ENCODE measurements at places on chromosomes 7 and 10.

DNA sequence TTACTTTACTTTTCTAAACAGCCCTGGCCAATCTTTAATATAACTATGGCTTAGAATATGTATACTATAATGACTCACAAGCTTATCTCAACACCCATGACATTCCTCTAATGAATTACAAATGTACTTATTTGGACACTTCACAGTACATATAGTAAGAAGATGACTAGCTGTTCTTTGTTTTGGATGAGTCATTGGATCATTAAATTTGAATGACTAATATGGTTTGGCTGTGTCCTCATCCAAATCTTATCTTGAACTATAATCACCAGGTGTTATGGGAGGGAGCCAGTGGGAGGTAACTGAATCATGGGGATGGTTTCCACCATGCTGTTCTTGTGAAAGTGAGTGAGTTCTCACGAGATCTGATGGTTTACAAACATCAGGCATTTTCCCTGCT, 807.5 kb upstream of the SORCS1 start:
- no peak for DNase-seq

GRCh38 chr7:158275711-158276413, 311.8 kb downstream of the PTPRN2 start:
- DNase-seq, result no peak

DNA sequence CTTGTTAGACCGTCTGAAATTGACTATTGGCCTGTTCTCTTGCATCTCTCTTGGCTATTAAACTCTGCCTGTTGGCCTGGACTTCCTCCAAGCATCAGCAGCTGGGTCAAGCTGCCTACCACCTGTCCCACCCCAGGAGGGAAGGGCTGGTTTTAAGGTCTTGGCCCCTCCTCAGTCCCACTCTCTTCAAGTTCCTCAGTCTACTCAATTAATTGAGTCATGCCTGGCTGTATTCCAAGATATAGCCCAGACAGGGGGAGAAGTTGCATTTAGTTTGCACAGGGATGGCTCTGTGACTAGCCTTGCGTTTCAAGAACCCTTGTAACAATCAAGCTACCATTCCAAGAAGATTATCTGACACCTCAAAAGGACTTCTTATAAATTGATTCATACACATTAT, 113.8 kb upstream of the GLI3 start:
- DNase-seq, result no peak

- DNase-seq, result no peak
Observed at GRCh38 chr7:42046483-42046882, 190.5 kb downstream of the GLI3 start.

DNA sequence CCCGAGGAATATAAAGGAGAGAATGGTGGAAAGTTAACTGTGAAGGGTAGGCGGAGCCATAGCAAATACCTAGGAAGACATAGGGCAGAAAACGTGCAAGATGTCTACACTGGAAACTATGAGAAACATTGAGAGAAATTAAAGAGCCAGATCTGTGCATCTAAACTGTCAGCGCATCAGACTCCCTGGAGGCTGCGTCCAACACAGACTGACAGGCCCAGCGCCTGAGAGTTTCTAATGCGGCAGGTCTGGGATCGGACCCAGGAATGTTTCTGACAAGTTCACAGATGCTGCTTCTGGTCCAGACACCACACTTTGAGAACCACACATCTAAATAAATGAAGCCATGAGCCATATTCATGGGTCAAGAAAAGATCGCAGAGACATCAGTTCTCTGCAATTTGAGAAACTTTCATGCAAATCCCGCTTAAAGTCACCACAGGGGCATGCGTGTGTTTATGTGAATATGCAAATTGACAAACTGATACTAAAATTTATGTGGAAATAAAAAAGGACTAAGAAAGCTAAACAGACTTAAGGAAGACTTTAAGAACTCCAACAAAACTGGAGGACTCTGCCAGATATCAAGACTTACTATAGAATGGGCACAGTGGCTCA, 38.8 kb downstream of the PROSER2 start:
- DNase-seq, result no peak

DNA sequence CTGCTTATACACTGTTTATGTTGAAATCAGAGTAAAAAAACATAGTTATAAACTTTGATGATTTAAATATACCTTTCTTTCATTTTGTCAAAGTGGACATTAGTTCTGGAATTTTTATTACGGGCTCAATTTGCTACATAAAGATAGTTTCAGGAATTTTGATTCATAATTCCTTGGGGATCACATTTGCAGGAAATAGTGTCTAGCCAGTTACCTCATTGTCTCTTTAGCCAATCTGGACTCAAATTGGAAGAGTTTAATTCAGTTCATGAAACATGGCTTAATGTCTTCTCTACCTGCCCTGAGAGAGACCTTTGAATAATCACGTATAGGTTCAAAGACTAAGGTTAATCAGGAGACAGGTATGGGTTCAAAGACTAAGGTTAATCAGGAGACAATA, 262.6 kb downstream of the HGF start:
- DNase-seq, result no peak

GRCh38 chr10:106592396-106592795, 572.1 kb downstream of the SORCS1 start:
- DNase-seq, result no peak

DNA sequence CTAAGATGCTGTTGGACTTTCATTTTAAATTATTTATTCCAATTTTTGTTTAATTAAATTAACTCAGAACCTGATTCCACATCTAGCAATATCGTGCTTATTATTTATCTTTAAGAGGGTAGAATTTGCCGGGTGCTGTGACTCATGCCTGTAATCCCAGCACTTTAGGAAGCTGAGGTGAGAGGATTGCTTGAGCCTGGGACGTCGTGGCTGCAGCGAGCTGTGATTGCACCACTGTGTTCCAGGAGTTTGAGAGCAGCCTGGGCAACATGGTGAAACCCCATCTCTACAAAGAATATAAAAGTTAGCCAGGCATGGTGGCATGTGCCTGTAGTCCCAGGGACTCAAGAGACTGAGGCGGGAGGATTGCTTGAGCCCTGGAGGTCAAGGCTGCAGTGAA, 47.8 kb downstream of the ZFAND4 start:
- peak; percentile 10 for DNase-seq

DNA sequence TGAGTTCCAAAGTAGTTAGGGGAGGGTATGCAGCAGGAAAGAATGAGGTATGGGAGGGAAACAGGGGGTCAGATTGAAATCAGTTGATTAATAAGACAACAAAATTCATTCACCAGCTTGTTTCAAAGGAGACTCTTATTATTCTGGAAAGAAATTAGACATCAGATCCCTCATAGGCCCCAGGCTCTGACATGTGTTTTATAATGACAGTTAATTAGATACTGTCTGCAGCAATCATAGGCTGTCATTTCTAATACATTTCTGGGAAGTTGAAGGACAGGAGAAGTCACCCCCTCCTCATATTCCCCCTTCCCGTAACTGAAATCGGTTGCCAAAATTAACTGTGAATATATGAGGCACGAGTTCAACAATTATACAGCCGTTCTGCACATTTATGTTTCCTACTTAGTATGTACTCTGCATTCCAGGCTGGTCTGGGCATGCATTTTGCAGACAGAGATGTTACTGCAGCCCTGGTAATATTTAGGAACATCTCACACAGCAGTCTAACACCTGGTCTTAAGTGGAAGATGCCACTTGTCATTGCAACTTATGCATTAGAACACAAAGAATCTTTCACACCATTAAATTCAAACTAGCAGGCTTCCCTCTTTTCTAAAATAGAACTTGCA, 355.2 kb upstream of the LRGUK start:
- DNase-seq, result no peak

- peak; percentile 36 for DNase-seq
Observed at GRCh38 chr10:121644501-121644900, 46.3 kb upstream of the FGFR2 start.

DNA sequence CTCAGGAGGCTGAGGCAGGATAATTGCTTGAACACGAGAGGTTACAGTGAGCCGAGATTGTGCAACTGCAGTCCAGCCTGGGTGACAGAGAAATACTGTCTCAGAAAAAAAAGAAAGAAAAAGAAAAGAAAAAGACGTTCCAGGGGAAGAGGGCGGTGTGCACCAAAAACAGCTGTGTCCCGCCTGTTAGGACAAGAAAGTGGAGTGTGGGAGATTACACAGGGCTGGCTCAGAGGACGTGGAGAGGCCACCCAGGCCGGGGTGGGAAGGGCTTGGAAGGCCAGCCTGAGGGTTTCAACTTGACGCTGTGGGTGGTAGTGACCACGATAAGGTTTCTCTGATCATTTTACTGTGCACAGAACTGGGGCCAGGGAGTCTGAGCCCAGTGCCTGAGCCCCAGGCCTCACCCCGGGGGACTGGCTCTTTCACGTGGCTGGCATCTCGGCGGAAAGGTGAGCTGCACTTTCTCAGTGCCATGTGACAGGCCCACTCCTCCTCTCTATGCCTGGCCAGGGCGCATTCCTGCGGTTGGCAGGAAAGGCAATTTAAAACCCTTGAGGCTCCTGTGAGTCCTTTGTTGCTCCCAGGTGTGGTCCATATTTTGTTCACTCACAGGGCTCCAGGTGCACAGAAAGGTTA, 13.9 kb downstream of the RHBDD2 start:
- DNase-seq, result no peak

DNA sequence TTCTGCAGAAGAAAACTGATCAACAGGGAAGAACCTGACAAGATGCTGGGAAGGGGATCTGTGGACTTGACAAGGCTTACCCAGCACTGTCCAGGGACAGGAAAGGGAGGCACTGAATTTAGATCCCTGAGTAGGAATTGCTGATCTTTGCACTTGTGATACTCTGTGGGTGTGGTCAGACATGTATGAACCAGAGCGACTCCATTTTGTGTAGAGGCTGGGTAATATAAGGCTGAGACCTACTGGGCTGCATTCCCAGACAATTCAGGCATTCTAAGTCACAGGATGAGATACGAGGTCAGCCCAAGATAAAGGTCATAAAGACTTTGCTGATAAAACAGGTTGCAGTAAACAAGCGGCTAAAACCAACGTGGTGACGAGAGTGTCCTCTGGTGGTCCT, 60.7 kb downstream of the CCDC3 start:
- no peak for DNase-seq

GRCh38 chr7:131786204-131786603, 229.8 kb upstream of the PODXL start:
- DNase-seq, result no peak

DNA sequence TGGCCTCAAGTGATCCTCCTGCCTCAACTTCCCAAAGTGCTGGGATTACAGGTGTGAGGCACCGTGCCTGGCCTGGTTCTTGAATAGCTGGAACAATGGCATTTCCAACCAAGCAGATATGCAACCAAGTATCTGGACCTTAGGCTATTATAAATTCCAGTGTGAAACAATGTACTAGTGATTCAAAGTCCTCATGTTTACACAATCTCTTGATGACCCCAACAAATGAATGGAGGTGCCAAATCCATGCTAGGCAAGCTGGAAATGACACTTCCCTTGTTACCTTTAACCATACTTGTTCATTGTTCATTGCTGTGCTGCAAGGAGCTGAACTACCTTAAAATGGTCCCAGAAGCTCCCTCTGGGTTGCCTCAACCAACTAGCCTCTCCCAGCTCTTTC, 282.2 kb upstream of the KLF14 start:
- DNase-seq, result no peak

GRCh38 chr7:2577914-2578680, 19.3 kb downstream of the IQCE start:
- no peak for DNase-seq

DNA sequence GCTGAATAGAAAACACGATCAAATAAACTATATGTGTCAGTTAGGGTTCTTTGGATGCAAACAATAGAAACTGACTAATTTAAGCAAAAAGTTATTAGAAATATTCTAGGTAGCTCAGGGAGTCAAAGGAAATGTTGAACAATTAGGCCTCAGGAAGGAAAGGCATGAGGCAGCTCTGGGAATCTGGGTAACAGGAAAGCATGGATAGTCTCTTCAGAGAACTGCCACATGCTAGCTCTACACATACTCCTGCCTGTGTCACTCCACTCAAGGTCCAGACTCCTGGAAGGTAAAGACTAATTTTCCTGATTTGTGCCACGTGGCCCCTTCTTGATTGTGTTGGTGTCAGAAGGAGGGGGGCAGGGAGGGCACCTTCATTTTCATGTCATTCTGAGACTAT, 23.8 kb upstream of the PTTG1IP2 start:
- no peak for DNase-seq

- no peak for DNase-seq
Observed at GRCh38 chr7:30844483-30844874, 67.2 kb upstream of the AQP1 start.
